ENCODE measurements at places on chromosomes 1 and 21.

GRCh38 chr1:233304489-233305102 is 9.1 kb upstream of the PCNX2 start:
- peak; percentile 34 for DNase-seq

GRCh38 chr1:204578867-204579664 is 62.9 kb downstream of the MDM4 start:
- DNase-seq, result peak; percentile 46

GRCh38 chr1:201254625-201255478 is 28.5 kb upstream of the PKP1 start:
- DNase-seq, result no peak

DNA sequence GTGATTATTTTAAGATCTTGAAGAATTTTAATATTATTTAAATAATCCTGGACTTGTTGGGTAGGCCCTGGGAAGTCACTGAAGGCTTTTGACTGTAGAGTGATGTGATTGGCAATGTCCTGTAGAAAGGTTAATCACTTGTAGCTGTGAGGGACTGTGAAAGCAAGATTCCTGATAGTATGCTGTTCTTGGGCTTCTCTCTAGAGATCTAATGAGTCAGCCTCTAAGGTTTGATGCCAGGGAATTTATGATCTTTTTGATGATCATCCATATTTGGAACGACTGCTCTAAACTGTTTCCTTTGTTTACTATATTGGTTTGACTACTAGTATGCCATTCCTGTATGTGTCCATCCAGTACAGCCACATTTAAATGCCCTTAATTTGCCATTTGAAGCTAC is 56.5 kb downstream of the CAMSAP2 start:
- no peak for DNase-seq

- no peak for DNase-seq
Measured at GRCh38 chr1:227521782-227522181, 41.6 kb upstream of the ZNF678 start.

GRCh38 chr1:201740670-201741111 is 88.3 kb upstream of the IPO9 start:
- no peak for DNase-seq

GRCh38 chr1:157170677-157171515 is 32.7 kb upstream of the ETV3 start:
- DNase-seq, result no peak

DNA sequence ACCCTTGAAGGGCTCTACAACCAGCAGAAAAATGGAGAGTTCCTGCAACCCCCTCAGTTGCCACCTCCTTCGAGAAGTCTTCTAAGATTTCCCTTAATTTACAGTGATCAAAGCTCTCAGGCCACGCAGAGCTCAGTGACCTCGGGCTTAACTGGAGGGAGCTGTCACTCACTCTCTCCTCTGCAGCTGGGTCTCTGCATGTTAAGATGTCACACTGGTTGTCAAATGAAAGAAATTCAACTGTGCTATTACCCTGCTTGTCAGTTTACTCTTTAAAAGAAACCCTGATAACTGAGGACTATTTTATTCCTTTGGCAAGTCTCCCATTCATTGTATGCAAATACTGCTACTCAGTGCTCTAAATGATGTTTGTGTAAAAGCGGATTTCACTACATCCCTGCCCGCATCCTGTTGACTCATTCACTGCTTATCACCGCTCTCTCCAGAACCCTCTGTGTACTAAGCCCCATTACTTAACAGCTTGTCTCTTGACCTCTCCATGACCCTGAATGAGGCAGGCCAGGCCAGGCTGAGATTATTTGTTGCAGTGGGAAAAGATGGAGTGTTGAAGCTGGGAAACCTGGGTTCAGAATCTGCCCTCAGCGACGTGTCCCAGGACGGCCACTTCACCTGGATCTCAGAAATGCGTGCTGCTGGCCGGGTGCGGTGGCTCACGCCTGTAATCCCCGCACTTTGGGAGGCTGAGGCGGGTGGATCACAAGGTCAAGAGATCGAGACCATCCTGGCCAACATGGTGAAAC is 13.7 kb downstream of the DHRS3 start:
- DNase-seq, result no peak

DNA sequence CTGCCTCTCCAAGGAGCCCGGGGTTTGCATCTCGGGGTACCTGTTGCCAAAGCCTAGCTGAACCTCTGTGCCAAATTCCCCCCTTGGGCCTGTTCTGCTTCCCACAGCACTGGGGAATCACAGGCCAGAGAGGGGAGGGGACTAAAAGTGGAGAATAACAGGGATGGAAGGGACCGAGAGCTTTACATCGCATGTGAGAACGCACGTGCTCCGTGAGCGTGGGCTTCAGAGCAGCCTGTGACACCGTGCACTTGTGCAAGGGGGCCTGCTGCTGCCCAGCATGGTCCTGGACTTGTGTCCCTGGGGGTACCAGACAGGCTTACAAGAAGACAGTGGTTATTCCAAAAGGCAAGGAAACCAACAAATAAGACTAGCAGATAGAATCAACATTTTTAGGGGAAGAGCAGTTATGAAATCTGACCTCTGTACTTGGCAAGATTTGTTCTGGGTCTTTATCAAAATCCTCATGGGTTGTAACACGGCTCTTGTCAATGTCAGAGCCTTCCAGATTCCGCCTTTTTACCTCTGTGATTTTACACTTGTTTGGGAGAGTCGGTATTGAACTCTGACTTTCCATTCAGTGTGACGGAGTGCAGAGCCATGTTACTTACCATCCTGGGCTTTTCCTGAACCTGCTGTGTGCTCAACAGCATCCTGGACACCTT is 36.2 kb upstream of the TNFRSF1B start:
- DNase-seq, result no peak

DNA sequence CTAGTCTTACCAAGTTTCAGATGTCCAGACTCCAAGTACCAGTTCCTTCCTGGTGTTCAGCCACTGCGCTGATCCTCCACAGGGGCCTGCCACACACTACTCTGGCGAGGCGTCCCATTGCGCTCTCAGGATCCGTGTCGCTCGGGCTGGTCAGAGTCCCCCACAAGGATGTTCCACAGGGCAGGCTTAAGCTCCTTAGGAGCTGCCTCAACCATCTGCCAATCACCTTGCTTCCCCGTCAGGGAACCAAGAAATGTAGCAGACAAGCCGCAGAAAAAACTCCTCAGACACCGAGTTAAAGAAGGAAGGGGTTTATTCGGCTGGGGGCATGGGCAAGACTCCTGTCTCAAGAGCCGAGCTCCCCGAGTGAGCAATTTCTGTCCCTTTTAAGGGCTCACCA is 9.8 kb downstream of the OR2W3 start:
- no peak for DNase-seq

DNA sequence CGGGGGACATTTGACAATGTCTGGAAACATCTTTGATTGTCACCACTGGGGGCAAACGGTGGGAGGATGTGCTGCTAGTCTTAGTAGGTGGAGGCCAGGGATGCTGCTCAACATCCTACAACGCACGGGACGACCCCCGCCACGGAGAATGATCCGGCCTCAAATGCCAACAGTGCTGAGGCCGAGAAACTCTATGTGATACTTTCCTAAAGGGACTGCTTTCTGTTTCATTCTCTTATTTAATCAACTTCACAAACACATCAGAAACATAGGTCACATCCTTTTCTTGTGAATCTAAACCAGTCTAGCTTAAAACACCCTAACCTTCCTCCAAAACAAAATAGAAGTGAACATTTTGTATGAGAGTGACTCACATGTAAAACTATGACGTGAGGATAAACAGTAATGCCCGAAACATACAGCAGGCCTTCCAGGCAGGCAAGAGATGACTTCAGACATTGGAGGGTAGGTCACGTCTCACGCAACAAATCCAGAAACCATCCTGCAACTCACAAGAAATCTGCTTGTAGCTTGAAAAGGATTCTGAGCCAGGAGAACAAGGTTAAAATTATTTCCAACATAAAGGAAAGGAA is 37.2 kb upstream of the ETS2 start:
- no peak for DNase-seq

DNA sequence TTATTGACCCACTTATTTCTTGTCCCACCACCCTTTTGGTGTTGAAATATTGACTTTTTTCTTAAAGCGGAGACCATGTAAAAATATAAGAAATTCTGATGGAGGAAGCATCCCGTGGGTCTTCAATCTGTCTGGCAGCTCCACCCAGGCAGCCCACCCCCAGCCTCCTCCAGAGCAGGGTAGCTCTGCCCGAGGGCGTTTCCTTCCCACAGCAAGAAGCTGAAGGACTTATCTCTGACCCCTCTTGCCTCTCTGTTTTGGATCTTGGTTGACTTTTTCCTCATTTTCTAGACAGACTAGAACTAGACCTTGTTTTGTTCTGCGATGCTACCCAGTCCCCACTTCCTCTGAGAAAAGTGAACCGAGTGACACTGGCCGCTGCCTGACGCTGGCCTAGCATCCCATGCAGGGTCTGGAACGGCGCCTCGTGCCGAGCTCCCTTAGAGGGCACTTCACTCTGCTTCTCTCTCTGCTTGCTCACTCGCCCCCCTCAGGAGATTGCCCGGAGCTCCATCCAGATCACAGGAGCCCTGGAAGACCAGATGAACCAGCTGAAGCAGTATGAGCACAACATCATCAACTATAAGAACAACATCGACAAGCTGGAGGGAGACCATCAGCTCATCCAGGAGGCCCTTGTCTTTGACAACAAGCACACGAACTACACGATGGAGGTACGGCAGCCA is 40.4 kb upstream of the MTR start:
- no peak for DNase-seq

DNA sequence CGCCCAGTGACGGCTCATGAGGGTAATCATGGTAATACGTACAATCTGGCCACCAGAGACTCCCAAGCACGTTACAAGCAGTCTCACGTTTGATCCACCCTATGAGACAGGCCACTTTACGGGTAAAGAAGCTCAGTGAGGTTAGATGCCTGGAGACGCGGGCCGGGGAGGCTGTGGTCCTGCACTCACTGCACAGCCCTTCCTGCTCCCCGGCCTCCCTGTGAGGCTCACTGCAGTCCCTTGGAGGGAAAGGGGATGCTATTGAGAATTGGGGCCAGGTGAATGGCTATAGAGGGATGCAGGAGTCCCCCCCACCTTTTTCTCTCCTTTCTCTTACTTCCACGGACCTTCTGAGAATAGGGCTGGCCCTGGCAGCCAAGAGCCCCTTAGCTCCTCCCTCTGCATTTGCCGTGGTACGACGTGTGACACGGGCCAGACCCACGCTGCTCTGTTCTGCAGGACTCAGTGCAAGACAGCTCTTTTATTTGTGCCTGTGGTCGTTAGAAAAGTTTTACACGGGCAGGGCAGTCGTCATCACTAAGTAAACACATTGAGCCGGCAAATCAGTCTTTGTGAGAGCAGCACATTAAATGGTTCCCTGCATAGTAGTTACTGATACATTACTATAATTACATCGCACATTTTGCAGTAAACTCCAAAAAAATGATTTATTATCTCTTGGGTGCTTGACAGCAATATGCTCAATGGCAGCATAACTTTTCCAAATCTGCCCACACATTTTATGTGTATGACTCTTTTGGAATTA is 18.8 kb downstream of the KIF26B start:
- peak; percentile 27 for DNase-seq

GRCh38 chr1:215084621-215085020 is 2.1 kb downstream of the KCNK2 start:
- DNase-seq, result no peak

DNA sequence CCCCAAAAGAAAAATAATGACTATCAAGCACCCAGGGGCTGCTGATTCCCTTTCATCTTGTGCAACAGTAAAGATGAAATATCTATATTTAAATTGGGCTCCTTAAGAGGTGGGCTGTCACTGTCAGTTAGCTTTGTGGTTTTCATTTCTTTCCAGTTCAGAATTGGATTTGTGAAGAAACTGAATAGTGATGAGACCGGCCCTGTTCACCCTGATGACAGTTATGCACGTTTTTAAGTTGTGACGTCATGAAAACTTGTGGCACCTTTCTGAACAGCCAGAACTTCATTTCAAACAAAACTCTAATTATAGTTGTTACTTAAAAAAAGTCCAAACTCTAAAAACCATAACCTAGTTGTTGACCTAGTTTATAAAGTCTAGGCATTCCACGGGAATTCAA is 125.9 kb downstream of the RUNX1 start:
- no peak for DNase-seq

DNA sequence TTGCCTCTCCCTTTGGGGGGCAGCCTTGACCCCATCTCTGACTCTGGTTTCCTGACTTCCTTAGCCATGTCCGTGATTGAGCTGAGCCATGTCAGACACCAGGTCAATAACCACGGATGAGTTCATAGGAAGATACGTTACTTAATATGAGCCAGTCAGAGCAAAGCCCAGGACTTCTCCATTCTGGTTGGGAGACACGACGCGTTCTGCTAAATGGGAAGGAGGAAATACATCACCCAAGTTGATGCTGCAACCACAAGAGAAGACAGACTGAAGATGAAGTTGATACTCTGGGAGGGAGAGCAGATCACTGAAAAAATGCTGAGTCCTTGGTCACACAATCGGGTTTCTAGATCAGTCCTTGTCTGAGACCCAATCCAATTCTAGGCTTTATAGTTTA is 90.9 kb downstream of the MATN1 start:
- no peak for DNase-seq

- DNase-seq, result no peak
Measured at GRCh38 chr1:102790997-102791396, 317.3 kb downstream of the COL11A1 start.

- DNase-seq, result no peak
Measured at GRCh38 chr1:174953285-174954072, 46.3 kb upstream of the CACYBP start.

DNA sequence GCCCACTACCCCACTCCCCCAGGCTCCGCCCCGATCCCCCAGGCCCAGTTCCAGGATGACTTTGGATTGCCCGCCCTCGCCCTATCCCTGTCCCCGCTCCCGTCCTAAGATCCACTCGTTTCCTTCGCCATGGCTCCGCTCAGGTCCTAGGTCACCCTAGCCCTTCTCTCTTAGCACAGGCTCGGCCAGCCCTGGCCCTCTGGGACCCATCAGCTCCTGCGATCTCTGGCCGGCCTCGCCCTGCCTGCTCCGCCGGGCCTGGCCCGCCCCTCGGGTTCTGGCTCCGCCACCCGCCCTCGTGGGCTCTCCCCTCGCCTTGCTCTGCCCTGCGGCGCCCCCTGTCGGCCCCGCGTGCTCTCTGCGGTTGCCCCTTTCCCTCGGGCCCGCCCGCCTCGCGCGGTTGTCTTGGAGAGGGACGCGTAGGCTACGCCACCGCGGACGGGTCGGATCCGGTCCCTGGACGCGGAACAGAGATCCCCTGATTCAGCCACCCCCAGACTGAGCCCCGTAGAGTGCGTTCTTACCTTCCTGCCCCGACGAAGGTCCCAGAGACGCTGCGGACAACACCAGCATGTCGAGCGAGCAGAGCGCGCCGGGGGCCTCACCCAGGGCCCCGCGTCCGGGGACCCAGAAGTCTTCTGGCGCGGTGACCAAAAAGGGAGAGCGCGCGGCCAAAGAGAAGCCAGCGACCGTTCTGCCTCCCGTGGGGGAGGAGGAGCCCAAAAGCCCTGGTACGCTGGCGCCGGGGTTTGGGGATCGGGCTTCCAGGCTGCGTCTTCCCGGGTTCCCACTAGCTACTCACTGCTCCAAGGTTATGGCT is at the start of gene LRRC71:
LRRC71 (plus strand) TSS at position 400 of the 820 bp plus-strand sequence; CDS start at position 572, 172 bp downstream.
- no peak for DNase-seq

DNA sequence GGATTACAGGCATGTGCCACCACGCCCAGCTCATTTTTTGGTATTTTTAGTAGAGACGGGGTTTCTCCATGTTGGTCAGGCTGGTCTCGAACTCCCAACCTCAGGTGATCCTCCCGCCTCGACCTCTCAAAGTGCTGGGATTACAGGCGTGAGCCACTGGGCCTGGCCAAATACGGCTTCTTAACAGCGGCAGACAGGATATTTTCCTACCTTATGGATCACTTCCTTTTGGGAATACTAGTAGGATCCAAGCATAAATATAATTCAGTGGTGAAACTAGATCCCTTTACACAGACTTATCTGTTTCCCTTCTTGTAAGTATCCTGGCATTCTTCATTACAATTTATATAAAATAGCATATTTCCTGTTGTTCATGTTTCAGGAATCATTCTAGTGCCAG is 40.9 kb downstream of the WNT4 start:
- no peak for DNase-seq
